ENCODE measurements at places on chromosomes 2 and 18.

DNA sequence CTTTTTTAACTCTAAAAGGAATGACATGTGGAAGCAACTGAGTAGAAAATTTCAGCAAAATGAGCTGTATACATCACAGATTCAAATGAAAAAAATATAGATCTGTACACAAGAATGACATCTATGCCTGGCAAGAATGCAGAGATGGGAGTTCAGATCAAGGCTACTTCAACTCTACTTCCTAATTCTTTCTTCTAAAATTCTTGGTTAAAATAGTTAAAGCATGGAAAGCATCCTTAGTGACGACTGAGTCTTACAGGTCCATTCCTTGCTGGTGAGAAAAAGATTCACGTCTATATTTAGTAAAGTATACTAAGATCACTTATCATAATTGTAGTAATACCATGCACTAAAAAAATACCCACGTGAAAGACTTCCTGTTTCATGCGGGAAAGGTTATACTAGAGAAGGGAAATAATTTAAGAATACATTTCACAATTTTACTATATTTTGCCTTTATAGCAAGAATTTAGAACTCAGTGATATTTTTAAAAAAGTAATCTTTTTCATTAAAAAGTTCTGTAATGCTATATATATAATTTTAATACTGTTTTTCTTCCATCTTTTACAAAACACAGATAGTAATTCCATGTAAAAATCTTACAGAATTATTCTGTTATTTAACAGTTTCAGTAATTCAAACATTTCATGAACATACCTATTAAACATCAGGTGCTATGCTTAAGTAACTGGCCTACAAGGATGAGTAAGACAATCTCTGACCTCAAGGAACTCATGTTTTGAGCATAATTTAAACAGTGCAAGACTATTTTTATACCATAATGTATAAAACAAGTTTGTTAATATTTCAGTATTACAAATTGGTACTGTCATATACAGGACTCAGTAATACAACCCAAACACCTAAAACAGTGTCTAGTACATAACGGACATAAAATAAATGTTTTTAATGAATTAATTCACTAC lies 159.6 kb downstream of the BAZ2B start:
- no peak for DNase-seq

DNA sequence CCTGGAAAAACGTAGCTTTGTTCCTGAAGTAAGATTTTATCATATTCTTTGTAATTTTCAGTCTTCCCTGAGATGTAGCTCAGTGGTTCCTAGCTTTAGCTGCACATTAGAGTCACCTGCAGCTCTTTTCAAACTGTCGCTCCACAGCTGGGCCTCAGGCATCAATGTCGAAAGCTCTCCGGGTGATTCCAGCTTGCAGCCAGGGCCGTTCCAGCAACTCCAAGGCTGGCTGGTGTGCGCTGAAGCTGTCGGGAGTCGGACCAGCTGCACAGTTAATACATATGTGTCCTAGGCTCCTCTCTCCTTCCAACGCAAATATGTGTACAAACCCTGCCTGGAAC lies 609 bp upstream of the ZNF2 start:
- no peak for DNase-seq

- no peak for DNase-seq
Measured at GRCh38 chr2:148391324-148391723, 253.2 kb upstream of the EPC2 start.

DNA sequence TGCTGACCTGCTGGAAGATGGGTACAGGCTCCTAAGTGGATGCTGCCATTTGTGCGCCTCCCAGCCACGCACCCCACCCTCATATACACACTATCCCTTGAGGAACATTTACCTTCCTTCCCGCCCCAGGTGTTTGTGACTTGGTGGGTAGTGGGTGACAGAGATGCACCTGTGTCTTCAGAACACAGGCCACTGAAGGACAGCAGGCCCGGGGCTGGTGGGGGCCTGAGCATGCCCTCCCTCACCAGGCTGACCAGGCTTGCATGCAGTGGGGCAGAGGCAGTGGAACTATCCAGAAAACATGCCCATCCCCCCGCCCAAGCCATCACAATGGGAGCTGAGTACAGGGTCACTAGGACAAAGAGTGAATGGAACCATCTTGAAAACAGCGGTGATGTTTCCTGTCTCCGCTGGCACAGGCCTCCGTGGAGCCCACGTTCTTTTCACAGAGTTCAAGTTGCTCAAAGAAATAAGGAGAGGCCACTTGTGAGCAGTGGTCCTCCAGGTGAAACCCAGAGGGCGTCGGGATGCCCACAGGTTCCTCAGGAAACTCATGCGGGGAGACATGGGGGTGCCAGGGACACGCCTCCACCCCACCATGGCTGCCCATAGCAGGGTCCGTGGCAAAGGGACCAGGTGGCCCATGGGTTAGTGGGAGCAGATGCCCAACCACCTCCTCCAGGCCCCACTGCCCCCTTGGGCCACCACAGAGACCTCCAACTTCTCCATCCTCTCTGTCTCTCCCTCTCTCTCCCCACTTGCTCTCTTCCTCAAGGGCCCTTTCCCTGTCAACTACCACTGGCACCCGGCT lies 90.9 kb downstream of the MALT1 start:
- no peak for DNase-seq

DNA sequence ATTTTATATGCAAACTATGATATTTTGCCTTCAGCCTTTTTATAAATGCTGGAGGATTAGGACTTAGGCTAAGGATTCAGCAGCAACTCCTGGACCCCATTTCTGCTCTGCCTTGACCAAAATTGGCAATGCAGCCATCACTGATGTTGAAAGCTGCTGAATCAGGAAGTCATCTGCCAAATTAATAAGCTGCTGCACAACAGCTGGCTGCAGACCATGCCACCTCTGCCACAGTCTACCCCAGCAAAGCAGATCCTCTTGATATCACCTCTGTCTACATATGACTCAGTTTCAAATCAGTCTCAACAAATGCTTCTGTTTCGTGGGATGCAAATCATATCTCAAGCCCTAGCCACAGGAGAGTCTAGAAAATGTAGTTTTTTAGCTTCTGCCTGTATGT lies 7.1 kb upstream of the SOS1 start:
- peak; percentile 78 for DNase-seq

DNA sequence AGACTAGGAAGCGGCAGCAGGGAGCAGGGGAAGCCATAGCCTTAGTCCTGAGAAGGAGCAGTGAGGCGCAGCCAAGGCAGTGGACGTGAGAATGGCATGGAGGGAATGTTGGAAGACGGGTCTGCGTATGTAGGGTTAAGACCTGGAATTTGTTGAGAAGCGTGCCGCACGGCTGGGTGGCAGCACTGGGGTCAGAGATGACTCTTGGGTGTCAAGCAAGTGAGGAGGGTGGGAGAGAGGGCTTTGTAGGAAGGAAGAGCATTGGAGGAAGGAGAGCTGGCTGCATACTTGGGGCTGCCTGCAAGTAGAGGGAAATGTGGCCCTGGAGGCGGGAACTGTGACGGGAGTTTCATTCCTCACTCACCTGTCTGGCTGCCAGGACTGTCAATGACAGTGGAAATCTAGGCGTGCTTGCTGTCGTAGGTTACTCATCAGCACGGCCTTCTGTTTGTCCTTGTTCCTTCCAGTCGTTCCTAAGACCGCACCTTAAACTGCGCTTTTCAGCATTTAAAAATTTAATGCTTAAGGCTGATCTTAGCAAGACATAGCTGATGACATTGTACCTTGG lies 108.0 kb downstream of the ITGB1BP1 start:
- no peak for DNase-seq

- no peak for DNase-seq
Measured at GRCh38 chr2:157271590-157272203, 14.2 kb downstream of the GALNT5 start.

DNA sequence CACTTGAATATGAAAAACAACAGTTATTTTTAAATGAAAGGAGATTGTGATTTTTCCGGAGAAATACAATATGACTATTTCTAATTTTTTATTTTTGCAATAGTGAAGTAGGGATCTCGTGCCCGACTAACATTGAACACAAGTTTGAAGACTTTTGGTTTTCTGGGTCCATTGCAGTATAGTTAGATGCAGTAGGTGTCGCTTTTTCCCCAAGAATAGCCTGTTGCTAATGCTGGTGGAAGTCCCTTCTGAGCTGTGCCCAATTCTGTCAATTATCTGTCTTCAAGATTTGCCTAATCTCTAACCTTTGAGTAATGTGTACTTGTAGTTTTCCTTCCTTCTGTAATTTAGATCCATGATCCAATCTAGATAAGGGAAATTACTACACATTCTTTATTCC lies 36.5 kb downstream of the SEMA4F start:
- DNase-seq = peak; percentile 14

GRCh38 chr2:151407281-151407680 lies 2.4 kb upstream of the RIF1 start:
- no peak for DNase-seq

- DNase-seq = no peak
Measured at GRCh38 chr2:16318051-16318450, 347.6 kb downstream of the CYRIA start.

GRCh38 chr2:32711908-32712501 lies 84.2 kb downstream of the TTC27 start:
- DNase-seq = no peak

GRCh38 chr18:22558945-22559385 lies 141.2 kb upstream of the CTAGE1 start:
- DNase-seq = no peak
